Mammary microvascular endothelial cell (primary cell): ENCODE measurements at places on chromosomes 7 and 10. TPM values are rescaled to one million over a fixed set of nuclear protein-coding genes. Genes with fewer than 3 reads are reported as not detected.

Gene SYT15B
- total RNA-seq, result 0.80 TPM in 1 of 2 replicates, not detected in the other

Gene BLNK
- total RNA-seq, result not detected in 2 replicates

Gene ADAM12
- total RNA-seq, result 0.07 and 0.20 TPM in 2 replicates

Gene C10orf105
- not detected in 2 replicates for total RNA-seq

Gene DNAH11
- total RNA-seq, result 4.6 and 8.5 TPM in 2 replicates

Gene CNTNAP2
- 0.20 TPM in 2 replicates for total RNA-seq

Gene DPYSL4
- 4.7 and 8.2 TPM in 2 replicates for total RNA-seq

Gene TSPAN14
- total RNA-seq, result 219 and 252 TPM in 2 replicates

Gene CREB5
- 8.3 and 12.0 TPM in 2 replicates for total RNA-seq

Gene WDR86
- total RNA-seq, result not detected in 2 replicates

Gene ALKBH4
- 10.7 and 12.1 TPM in 2 replicates for total RNA-seq

Gene DYNC1I1
- 0.89 and 1.2 TPM in 2 replicates for total RNA-seq

Gene EBF3
- 11.9 and 13.4 TPM in 2 replicates for total RNA-seq

Gene KLF14
- total RNA-seq, result not detected in 2 replicates

Gene HOXA5
- total RNA-seq, result 13.8 and 15.3 TPM in 2 replicates

Gene CALML5
- not detected in 2 replicates for total RNA-seq

Gene MOGAT3
- total RNA-seq, result not detected in 2 replicates

Gene AEBP1
- total RNA-seq, result 8.2 and 9.2 TPM in 2 replicates

Gene CLEC2L
- total RNA-seq, result not detected in 2 replicates

Gene ANKRD30A
- total RNA-seq, result not detected in 2 replicates

Gene NFE2L3
- total RNA-seq, result 52.9 and 55.8 TPM in 2 replicates

Gene WEE2
- total RNA-seq, result not detected in 2 replicates

Gene TMEM229A
- total RNA-seq, result not detected in 2 replicates

Gene ZNF736
- 2.6 and 2.7 TPM in 2 replicates for total RNA-seq

Gene GIMAP4
- total RNA-seq, result 62.7 and 64.1 TPM in 2 replicates

Gene HTR7
- total RNA-seq, result not detected in 2 replicates

Gene DNAJC12
- total RNA-seq, result 0.39 and 0.53 TPM in 2 replicates

Gene FAM25C
- not detected in 2 replicates for total RNA-seq

Gene ATOH7
- not detected in 2 replicates for total RNA-seq

Gene UPK3B
- total RNA-seq, result 1.1 TPM in 1 of 2 replicates, not detected in the other

Gene TBXAS1
- total RNA-seq, result 0.67 and 1.7 TPM in 2 replicates

Gene HUS1
- total RNA-seq, result 22.8 and 41.6 TPM in 2 replicates

Gene LRIT2
- total RNA-seq, result not detected in 2 replicates

Gene GIMAP7
- 20.4 and 26.2 TPM in 2 replicates for total RNA-seq

Gene CCNY
- total RNA-seq, result 50.8 and 73.6 TPM in 2 replicates

Gene HOXA7
- total RNA-seq, result 11.9 and 13.6 TPM in 2 replicates

Gene BAMBI
- total RNA-seq, result 1.1 and 1.6 TPM in 2 replicates

Gene GARIN1A
- total RNA-seq, result under 0.01 and 0.07 TPM in 2 replicates

Gene GPR15LG
- total RNA-seq, result not detected in 2 replicates

Gene HOXA13
- total RNA-seq, result not detected in 2 replicates

Gene DKK1
- 148 and 166 TPM in 2 replicates for total RNA-seq

Gene GATA3
- total RNA-seq, result under 0.01 and 0.39 TPM in 2 replicates
